ENCODE measurements at places on chromosomes 7 and 10.
A peak's percentile ranks its signal among the peaks of the same experiment; 100 is the strongest.

- DNase-seq: peak; percentile 13
Measured at GRCh38 chr10:17256627-17257026, 28.6 kb downstream of the VIM start.

GRCh38 chr10:31586723-31587638 lies 268.0 kb downstream of the ZEB1 start:
- DNase-seq: no peak

GRCh38 chr7:84822941-84823510 lies 363.8 kb downstream of the SEMA3D start:
- DNase-seq: no peak

GRCh38 chr10:88028072-88028471 lies 164.6 kb downstream of the PTEN start:
- no peak for DNase-seq

- peak; percentile 98 for DNase-seq
Measured at GRCh38 chr10:14397066-14397465, 66.3 kb upstream of the FRMD4A start.

DNA sequence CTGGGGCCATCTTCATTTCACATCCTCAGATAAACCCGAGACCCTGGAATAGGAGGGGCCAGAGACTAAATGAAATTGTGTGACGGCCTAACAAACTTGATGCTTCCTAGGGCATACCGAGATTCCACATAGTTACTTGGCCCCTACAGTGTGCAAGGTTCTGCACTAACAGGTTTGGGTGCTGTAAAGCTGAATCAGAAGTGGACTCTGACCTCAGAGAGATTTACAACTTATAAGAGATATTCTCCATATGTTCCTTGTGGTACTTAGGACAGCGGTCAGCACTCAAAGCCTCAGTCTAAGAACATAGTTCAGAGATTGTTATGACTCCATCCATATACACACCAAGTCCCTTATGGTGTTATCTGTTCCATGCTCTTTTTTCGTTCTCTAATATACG lies 55.1 kb upstream of the FHIP2A start:
- DNase-seq: no peak

DNA sequence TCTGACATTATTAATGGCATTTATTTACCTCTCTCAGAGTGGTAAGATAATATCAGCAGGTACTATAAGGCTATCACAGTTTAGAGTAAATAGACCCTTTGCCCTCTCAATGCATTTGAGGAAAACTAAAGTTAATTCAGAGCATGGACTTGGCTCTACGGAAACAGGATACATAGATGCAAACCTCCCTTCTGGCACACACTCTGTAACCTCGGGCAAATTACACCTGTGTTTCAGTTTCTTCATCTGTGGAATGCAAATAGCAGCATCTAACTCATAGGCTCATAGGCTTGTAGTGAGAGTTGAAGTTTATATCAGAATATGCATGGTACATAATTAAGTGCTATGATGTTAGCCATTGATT lies 5.6 kb downstream of the RAPGEF5 start:
- no peak for DNase-seq

GRCh38 chr7:92621026-92621540 lies 30.9 kb upstream of the FAM133B start:
- DNase-seq: peak; percentile 95

GRCh38 chr10:19947656-19948055 lies 131.4 kb downstream of the PLXDC2 start:
- no peak for DNase-seq

DNA sequence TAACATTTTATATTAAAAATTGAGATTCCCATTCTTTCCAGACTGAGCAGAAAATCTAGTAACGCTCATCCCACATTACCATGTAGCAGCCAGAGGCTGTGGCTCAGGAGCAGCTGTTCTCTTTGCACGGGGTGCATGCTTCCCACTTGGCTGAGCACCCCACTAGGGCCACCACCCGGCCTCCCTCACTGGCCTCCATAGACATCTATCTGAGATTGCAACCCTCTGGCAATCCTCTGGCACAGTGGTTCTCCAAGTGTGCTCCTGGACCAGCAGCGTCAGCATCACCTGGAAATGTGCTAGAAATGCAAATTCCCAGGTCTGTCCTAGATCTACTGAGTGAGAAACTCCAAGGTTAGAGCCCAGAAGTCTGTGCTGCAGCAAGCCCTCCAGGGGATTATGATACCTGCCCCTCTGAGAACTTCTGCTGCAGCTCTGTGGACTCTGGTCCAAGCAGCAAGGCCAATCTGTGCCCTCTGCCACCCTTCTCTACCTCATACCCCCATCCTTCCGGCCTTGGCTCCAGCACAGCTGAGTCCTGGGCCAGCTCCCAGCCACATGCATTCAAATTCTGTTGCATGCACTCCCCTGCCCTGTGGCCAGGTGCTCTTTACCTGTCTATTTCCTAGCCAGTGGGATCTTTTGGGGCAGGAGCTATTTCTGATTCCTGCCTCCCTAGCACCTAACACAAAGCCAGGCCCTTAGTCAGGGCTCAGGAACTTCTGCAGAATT lies 301.5 kb downstream of the GRID1 start:
- no peak for DNase-seq

DNA sequence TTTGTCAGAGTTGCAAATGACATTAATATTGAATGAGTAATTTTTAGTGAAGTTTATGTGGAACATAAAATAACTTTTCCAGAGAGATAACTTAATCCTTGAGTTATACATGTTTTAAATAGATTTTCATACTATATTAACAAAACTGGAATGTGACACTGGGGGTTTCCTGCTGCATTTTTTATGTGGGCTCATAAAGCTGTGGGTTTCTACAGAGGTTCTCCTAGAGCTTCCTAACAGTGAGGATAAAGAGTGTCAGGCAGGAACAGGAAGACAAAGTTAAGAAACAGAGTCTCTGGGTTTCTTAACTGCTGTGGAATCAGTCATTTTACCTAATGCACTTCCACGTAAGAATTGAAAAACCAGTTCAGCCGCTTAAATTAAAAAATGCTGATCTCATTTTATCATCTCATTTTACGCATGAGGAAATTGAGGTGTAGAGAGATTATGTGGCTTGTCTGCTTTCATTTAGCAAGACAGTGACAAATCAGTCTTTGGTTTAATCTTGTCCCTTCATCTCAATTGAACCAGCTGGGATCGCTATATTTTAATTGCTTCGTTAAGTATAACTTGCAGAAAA lies 5.0 kb downstream of the CD36 start:
- DNase-seq: no peak

GRCh38 chr10:44205067-44205466 lies 179.8 kb downstream of the CXCL12 start:
- no peak for DNase-seq

DNA sequence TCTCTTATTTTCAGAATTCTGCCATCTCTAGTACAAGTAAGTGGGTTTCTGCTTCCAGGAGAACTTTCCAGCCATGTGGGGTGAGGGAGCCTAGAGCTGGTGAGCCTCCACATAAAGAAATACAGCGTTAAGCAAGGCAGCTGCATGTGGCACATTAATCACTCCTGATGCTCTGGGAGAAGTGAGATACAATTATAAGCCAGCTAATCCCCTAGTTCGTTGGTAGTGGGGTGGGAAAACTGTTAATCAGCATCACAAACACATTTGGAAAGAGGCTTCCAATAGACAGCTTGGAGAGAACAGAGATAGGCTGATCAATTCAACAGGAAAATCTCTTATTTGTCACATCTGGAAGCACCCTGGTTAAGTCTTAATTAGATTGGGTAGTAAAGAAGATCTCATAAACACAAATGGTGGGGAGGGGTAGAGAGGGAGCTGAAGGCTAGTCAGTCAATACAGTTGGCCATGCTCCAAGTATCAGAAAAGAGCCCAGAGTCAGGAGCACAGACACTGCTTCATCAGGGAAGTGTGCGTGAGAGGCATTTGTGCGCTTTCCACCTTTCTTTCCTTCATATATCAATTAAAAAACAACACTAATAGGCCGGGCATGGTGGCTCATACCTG lies 130.6 kb downstream of the SORCS1 start:
- DNase-seq: no peak

- DNase-seq: no peak
Measured at GRCh38 chr10:97277551-97277950, 14.9 kb downstream of the ARHGAP19 start.

DNA sequence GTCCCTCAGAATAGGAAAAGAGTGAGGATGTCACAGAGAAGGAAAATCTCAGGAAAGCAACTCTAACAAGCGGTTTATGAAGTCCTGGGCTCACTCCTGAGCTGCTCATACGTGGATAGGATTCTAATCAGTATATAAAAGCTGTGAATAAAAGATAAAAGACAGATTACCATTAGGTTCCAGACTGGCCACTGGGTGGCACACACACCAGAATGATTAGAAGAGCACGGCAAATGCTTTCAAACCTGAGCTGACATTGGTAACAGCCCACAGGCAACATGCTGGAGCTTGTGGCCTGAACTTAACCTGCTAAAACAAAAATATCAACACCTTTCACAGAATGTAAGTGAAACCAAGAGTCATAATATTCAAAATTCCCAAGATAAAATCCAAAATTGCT lies 370.8 kb downstream of the GRID1 start:
- peak; percentile 0 for DNase-seq

DNA sequence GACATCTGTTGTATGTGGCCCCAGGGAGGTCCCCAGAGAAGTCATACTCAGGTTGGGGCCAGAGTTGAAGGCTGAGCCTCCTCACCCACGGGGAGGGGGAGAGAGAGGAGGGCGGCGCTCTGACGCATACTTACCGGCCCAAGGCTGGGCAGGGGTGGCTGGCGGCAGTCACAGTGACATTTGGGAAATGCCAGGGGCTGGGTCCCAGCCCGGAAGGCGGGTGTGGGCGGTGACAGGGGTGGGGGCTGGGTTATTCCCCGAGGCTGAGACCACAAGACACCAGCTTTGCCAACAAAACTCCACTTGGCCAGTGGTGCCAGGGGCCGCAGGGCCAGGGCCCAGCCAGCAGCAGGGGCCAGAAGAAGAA lies 41.1 kb downstream of the RASGEF1A start:
- no peak for DNase-seq

DNA sequence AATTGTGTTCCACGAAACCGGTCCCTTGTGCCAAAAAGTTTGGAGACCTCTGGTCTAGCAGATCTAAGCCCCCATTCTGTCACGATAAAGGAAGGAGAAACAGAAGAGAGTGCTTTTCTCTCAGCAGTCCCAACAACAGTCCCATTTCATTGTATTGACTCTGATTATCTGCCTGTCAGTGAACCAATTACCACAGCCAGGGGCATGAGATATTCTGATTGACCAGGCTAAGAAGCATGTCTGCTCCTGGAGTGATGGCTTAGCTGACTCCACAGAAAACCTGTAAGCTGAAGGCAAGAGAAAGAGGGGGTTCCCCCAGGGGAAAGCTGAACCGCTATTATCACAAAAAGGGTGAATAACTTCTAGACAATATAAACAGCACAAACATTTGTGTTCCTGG lies 765.4 kb downstream of the SORCS1 start:
- DNase-seq: no peak

- no peak for DNase-seq
Measured at GRCh38 chr10:90856964-90857634, 740 bp downstream of the HTR7 start.

- DNase-seq: peak; percentile 41
Measured at GRCh38 chr7:140674899-140675701, 2.4 kb downstream of the ADCK2 start.

- DNase-seq: peak; percentile 50
Measured at GRCh38 chr7:73738220-73738611, 386 bp downstream of the ABHD11 start.

- DNase-seq: no peak
Measured at GRCh38 chr10:132698211-132698751, 87.7 kb downstream of the NKX6-2 start.

DNA sequence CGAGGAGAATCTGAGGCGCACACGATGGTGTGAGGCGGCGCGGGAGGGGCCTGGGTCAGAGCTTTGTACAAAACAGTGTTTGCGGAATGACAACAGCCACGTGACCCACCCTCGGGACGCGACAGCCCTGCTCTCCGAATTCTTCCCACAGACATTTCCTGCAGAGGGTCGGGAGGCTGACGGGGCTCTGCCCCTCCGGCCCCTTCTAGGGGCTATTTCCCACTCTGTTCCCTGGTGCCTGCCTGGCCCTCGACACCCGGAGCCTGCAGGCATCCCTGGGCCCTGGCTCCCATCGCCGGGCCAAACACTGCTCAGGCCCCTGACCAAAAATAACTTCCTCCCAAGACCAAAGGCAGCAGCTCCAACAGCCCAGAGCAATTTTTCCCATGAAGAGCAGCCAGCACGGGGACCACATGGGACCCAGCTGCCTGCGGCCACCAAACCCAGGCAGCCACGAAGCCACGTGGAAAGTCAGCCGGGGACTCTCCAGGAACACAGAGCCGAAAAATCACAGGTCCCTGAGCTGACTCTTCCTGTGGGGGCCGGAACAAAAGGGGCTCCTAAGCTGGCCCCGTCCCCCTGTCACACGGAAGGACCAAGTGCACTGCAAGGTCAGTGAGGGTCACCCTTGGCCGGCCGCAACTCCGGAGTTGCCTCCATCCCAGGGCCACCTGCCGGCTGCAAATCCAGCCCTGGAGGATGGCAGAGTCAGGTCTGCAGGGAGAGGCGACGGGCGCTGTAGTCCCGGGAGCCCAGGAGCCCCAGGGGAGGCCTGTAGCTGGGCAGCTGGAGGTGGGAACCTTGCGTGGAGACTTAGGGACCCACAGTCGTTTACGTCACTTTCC lies 42.0 kb downstream of the PAPOLB start:
- no peak for DNase-seq

DNA sequence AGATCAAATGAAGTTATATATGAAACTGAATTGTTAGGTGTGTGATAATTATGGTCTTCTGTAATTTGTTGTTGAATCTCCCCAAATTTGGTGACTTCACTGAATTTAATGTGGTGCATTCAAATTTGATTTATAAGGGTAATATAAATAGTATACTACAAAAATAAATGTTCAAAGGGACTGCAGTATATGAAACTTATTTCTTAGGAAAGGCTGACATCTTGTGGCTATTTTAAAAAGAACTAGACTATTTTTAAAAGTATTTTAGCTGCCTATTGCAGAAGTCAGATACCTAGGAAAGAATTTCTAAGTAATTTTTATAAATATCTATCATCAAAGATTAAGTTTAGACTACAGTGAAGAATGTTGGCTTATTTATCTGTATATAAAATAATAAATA lies 36.6 kb downstream of the ATRNL1 start:
- peak; percentile 51 for DNase-seq
